ENCODE measurements at places on chromosomes 12 and 14. TPM values are rescaled to one million over a fixed set of nuclear protein-coding genes. Genes with fewer than 3 reads are reported as not detected.

The L2HGDH gene
- 15.7 TPM for total RNA-seq

The CISTR gene
- not detected for total RNA-seq

The NKX2-1 gene
- 21.5 TPM for total RNA-seq

The POTEM gene
- total RNA-seq = not detected

The MORN3 gene
- 3.9 TPM for total RNA-seq

The CAPS2 gene
- 19.1 TPM for total RNA-seq

The ZDHHC22 gene
- 31.1 TPM for total RNA-seq

The RILPL1 gene
- 6.2 TPM for total RNA-seq

The PPHLN1 gene
- 70.8 TPM for total RNA-seq

The CSAD gene
- 16.6 TPM for total RNA-seq

The BBS10 gene
- total RNA-seq = 35.5 TPM

The MLXIP gene
- total RNA-seq = 14.3 TPM

The KRT7 gene
- not detected for total RNA-seq

The CCDC196 gene
- total RNA-seq = not detected

The PLBD1 gene
- 3.2 TPM for total RNA-seq

The TBK1 gene
- total RNA-seq = 31.4 TPM

The ANO2 gene
- 24.9 TPM for total RNA-seq

The ASB2 gene
- total RNA-seq = 1.4 TPM

The ESPL1 gene
- total RNA-seq = 2.5 TPM

The EPYC gene
- total RNA-seq = not detected

The KDM5A gene
- 56.3 TPM for total RNA-seq

The TPH2 gene
- total RNA-seq = 2.1 TPM

The RIMBP2 gene
- total RNA-seq = 32.8 TPM

The SMOC1 gene
- 33.7 TPM for total RNA-seq

The IRAK3 gene
- 4.4 TPM for total RNA-seq

The TMPO gene
- total RNA-seq = 125 TPM

The KIF5A gene
- total RNA-seq = 114 TPM

The NGB gene
- 17.8 TPM for total RNA-seq

The MIP gene
- not detected for total RNA-seq
